Activated T-cell treated with anti-CD3 and anti-CD28 coated beads, Interleukin-2, amount 50 U/mL, for 48 hours (primary cell): ENCODE measurements at places on chromosomes 3 and 15.

- DNase-seq, result no peak
These were observed 342.9 kb upstream of the PPP2R3A start for GRCh38 chr3:135622656-135623055.

- no peak for DNase-seq
These were observed 36.1 kb downstream of the FBXL2 start for GRCh38 chr3:33313331-33313730.

DNA sequence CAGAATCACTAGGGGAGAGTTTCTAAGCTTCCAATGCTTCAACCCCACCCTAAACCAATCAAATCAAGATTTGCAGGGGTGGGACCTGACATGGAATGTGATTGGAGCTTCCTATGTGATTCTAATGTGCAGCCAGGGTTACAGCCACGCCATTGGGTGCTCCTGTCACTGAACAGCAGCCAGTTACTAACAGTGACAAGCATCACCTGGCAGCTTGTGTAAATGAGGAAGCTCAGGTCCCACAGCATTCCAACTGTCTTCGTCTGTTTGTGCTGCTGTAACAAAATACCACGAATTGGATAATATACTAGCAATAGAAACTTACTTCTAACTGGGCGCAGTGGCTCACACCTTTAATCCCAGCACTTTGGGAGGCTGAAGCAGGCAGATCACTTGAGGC lies 294.9 kb downstream of the SHQ1 start:
- no peak for DNase-seq

GRCh38 chr3:125356140-125357026 lies 18.7 kb downstream of the ZNF148 start:
- DNase-seq, result no peak

DNA sequence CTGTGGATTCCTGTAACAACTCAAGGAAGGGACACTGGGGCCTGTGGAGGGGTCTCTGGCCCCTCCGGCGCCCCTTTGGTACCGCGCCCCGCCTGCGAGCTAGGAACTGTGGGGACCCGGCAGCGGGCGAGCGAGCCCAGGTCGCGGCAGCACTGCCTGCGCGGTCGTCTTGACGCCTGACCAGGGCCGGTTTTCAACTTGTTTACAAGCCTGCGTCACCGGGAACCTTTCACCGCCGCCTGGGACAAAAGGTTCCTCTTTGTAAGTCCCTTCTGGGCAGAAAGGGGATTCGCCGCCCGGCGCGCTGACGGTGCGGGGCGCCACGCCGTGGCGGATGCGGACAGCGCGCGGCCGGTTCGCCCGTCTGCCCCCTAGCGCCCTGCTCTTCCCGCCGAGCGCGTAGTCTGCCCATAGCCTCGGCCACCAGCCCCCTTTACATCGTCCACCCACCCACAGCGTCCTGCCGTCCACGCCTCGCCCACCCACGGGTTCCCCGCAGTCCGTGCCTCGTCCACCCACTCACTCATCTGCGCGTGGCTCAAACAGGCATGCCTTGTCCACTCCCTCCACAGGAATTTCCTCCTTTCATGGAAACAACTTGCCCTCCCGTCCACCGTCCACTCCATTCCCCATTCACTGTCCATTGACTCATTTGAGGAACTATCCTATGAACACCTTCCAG lies 5.5 kb upstream of the CFAP100 start:
- DNase-seq, result peak; percentile 58

- no peak for DNase-seq
These were observed 1.1 kb downstream of the SLCO2A1 start for GRCh38 chr3:134028486-134029255.

GRCh38 chr3:161409069-161409468 lies 37.8 kb upstream of the SPTSSB start:
- no peak for DNase-seq

- peak; percentile 83 for DNase-seq
These were observed 21.6 kb upstream of the PSTPIP1 start for GRCh38 chr15:76973362-76973743.
